ENCODE measurements at places on chromosomes 7 and 10.

DNA sequence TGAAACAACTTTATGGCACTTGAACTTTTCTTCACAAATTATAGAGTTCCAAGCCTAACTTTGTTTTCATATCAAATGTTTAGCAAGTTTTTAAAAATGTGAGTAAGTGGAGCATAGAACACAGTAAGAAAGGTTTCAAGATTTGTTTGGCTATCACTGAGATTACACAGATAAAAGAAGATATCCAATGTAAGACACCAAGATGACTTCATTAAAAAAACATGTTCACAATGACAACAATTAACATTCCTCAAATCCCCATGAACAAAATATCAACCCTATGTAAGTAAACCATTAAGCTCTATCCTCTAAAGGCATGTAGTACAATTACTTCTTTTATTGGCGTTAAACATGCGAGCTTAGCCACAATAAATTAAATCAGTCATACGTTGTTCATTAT, 129.7 kb downstream of the RELN start:
- no peak for DNase-seq

DNA sequence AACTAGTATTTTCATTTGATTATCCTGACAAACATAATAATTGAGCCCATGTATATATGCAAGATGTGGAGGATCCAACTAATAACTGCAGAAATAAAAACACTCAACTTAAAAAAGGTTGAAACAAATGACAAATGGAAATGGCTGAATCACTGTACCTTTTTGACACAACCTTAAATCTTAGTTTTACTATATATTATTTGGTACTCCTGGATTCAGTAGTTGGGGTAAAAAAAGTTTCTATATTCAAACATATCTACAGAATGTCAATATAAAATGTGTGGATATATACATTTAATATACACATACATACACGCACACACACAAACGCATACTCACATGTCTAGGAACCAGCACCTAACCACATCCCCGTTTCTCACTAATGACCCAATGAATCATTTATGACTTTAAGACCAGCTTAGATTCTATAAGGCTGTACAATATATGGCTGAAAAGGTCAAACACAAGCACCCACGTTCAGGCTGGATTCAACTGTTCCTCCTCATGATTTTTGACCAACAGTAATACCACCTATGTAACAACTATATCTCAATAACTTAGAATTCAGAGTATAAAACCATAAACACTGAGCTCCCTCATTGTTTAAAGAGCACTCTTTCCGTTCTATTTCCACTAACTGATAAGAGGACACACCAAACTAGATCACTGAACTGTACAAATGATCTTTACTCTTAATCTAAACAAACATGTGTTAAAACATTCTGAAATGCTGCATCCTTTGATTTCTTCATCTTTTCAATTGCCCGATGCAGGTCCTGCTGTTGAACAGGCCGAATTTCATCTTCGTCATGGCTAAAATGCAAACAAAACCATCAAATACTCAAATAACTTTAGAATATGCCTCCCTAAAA, 63.8 kb downstream of the ATAD1 start:
- no peak for DNase-seq

GRCh38 chr7:45585628-45586027, 11.5 kb downstream of the ADCY1 start:
- DNase-seq: no peak

DNA sequence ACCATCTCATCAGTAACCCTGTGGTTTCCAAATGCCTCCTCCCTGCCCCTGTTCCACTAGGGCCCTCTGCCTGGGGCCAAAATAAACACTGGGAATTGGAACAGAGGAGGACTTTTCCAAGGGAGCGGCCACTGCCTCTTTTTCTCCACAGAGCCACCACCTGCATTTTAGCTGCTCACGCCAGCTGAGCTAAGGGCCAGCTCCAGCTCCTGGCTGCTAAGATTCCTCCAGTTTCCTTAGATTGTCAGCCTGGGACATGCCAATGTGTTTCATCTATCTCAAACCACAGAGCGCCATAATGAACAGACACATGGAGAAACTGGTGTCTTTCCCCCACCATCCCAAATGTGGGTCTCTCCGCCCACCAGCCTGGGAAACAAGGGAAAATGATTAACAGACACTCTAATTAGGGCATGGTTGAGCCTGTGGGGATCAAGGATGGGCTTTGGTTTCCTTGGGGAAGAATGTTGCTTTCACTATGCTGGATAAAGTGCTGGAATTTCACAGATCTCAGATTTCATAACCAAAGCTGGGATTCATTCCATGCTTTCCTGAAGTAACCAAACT, 52.2 kb downstream of the ASB13 start:
- DNase-seq: peak; percentile 59

DNA sequence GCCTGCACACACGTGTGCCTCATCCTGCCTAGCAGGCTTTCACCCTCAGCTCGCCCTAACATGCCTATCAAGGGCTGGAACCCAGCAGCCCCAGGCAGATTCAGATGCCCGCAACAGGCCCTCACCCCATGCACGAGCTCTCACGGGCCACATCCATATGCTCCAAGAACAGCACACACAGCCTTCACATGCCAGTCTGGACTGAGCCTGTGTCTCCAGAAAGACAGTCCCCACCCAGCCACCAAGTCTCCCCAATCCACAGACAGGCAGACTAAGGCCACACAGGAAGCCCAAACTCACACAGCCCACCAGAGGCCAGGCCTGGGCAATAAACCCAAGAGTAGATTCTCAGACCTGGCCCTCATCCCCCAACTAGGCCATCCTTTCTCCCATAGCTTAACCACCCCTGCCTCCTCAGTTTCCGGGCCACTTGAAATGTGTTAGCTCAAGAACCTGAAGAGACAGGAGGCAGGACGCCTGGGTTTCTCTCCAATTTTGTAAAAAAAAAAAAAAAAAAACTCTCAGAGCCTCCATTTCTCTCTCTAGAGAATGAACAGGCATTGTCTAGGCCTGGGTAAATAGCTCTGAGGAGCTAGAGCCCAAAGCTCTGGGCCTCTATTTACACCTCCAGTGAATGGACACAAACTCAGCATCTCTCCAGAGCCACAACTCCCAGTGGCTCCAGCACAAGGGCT, 6.8 kb downstream of the LDB1 start:
- no peak for DNase-seq

DNA sequence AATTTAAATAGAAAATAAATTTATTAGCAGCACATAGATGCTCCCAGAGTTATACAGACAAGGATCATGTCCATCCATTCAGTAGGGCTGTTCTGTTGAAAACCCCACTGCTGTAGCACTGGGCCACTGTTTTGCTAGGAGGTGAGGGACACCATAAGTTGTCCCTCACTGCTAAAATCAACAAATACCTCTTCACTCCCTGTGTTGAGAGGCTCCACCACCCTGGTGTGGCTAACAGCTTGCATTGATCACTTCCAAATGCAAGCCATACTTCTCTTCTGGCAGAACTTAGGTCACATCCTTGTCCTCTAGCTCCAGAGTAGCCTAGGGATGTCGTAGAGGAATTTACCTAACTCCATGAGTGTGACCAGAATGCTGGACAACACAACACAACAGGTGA, 55.4 kb downstream of the MDFIC start:
- DNase-seq: no peak

- no peak for DNase-seq
These were observed 156.5 kb downstream of the ZEB1 start for GRCh38 chr10:31475519-31475918.

DNA sequence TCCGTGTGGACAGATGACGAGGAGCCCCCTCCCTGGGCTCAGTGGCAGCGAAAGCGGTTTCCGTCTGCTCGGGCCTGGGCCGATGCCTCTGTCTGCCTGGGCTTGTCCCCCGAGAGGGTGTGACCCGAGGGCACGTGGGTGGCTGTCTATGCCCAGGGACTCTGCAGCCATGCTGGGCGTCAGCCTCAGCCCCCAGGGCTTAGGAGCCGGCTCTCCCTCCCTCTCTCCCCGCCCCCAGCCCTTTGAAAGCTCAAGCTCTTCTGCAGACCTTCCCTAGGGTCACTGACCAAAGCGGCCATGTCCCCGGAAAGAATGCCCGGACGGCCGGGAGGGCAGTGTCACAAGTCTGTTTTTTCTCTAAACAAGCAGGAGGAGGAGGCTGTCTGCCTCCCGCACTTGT, 7.1 kb downstream of the MICALL2 start:
- DNase-seq: no peak

- DNase-seq: no peak
These were observed 49.1 kb downstream of the STAM start for GRCh38 chr10:17693009-17693408.

GRCh38 chr7:85341121-85341520, 154.3 kb upstream of the SEMA3D start:
- DNase-seq: peak; percentile 33

DNA sequence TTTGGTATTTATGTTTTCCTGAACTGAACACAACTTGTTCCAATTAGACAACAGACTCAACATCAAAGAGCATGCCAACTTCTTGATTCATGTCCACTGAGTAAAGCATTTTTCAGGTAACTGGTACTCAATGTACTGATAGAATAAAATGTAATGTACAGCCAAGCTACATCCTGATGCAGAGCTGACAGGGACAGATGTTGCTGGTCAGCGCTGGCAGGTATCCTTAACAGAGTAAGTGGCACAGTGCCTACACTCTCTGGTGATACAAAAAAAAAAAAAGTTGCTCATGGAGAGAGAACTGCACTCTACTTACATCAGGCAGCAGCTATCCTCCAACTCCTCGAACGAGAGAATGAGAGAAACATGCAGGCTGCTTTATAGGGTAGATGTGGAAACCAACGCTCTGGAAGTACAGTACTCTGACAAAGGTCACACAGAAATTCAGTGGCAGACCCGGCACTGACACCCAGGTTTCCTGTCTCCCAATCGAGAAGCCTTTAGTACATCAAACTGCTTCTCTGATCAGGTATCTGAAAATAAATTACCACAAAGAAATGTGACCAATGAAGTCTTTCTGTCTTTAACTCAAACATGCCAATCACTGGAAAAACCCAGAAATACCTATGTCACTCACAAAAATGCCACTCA, 4.6 kb downstream of the ITGB1 start:
- DNase-seq: no peak

DNA sequence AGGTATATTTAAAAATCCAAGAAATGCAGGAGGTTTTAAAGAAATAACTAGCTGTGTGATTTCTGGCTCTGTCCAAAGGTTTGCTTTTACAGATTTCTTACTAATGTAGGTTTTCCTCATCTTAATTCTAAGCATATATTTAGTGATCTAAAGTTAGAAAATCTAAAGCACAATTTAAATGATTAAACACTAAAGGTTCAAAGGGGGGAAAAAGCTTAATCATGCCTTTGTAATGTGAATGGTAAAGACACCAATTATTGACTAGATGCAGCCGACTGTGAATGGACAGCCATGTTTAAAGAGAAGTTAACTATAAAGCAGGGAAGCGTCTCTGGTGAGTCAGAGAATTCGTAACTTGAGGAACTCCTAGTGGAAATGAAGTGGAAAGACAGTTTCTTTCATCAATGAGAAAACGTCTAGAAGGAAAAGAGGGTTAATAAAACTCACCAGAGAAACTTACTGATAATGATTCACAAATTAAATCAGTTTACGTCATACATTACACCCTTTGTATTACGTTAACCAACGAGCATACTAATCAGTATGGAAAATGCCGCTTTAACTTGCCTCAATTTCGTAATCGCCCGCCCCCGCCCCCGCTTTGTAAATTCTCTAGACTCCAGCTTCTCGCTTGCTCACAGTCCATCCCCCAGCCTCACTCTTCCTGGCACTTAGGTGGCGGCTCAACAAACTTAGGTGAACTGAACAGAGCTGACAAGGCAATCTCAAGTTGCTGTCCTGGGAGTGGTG, 1.1 kb upstream of the HBP1 start:
- DNase-seq: peak; percentile 75

DNA sequence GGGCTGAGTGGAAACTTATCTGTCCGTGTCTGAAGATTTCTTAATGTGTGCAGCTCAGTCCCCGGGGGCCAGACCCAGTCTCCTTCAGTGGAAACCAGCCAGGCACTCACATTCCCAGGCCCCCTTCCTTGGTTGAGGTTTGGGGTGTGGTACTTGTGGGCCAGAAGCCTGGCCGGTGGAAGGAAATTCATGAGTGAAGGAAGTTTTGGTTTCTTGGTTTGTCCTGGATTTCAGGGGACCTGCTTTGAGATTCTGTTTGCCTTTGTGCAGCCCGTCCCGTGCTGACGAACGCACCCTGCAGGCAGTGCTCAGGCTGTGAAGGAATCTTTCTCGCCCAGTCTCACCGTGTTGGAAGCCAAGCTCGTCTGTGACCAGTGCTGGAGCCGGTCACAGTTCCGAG, 2.9 kb downstream of the INPP5A start:
- peak; percentile 33 for DNase-seq

DNA sequence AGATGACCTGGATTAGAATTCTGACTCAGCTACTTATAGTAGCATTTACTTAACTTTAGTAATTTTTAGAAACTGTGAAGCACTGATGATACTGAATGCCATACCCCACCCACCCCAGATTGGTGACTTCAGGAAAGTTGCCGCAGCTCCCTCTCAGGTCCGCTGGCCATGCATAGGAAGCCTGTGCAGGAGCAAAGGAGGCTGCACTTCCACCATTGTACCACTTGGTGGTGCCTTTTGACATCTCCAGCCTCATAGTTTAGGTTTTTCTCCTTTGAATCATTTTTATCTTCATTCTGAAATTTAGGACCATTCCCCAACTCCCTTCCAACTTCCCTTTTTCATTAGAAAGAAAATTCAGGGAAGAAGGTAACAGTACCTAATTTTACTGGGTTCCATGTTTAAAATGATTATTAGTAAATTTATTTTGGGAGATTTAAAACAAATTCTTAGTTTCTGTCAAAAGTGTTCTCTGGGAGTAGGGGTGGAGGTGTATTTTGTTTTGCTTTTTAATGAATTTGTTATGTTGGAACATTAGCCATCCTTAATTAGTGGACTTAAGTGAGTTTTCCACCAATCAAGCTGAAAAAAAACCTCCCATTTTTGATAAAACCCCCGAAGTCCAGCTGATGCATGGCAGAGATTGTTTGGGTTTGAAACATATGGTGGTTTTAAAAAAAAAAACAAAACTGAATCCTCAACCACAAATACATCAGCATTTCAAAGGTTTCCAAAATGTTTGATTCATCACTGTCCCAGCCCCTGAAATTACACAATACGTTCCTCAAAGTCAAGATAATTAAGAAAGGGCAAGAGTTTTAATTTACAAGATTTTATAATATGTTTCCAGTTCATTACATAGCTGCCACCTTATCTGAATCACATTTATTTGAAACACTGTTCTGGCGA, 109.6 kb downstream of the WNT2 start:
- DNase-seq: peak; percentile 48

DNA sequence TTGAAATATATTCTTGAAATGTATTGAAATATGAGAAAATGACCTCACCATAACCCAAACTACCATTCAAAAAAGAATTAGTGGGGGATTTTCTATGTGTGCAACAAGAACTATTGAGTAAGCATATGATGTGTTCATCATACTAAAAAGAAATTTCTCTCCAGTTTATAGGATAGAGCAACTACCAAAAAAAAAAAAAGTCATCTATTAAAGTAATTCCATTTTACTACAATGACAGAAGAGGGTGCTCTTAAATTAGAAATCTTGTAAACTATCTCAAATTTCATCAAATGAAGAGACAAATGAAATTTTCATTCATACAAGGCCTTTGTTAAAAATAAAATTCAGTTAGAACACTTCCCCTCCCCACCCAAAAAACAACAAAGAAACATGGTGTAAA, 195.4 kb upstream of the PLXDC2 start:
- DNase-seq: no peak
